ENCODE measurements at places on chromosomes 16 and 17.

- H3K27me3 ChIP-seq, result no peaks in the 10 kb centered on the region
- H3K27ac ChIP-seq, result no peak overlapping the region
- DNase-seq, result no peak
- no peaks in the 10 kb centered on the region for H3K36me3 ChIP-seq
- H3K4me1 ChIP-seq, result no peaks in the 10 kb centered on the region
- H3K4me3 ChIP-seq, result no peak overlapping the region
Measured at GRCh38 chr16:49664221-49665215, 191.4 kb downstream of the ZNF423 start.

DNA sequence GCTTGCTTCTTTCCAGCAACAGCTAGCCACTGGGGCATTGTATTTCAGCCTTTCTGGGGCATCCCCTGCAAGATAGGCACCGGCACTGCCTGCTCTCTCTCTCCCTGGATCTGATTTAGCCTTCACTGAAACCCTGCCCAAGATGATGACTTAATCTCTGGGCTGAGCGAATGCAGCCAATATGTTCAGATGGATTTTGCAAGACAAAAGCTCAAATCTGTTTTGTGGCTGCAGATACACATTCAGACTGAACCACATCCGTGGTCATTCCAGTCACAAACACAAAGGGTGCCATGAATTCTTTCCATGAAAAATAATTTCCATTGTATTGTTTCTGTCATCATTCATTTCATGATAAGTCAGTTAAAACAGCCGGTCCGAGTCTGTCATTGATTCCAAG, 24.2 kb downstream of the SOST start:
- H3K4me3 ChIP-seq, result no peak overlapping the region
- H3K27ac ChIP-seq, result no peak overlapping the region
- no peaks in the 10 kb centered on the region for H3K4me1 ChIP-seq
- H3K27me3 ChIP-seq, result peaks cover 21% of the 10 kb centered on the region
- DNase-seq, result no peak

DNA sequence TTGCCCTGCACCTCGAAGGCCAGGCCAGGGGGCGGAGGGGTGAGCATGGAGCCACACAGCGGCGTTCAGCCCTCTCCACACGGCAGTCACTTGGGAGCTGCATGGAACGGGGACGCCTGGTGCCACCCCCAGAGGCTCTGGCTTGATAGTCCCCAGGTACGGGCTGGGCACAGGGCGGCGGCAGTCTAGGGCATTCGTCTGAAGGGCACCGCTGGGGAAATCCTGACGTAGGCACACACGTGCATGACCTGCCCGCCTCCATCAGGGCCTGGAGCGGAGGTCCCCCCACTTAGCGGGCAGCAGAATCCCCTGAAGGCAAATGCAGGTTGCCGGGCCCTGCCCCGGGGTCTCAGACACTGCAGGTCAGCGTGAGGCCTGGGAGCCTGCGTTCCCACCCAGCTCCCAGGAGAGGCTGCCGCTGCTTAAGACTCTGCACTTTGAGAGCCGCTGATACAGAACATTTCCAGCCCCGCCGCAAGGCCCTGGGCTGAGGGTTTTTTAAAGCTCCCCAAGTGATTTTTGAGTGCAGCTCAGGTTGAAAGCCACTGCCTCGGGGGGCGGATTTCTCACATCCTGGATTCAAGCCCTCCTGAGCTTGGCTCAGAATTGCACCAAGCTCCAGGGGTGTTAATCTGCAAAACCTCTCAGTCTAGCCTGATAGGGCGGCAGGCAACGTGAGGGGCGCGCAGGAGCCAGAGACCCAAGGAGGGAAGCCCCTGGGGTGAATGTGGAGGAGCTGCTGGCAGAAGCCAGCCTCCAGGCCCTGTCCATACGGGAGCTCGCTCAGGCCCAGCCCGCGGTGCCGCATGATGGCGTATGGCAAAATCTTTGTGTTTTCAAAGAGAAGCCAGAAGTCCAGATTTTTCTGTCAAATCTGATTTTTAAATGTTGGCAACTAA, 182.3 kb upstream of the GSE1 start:
- no peak overlapping the region for H3K27ac ChIP-seq
- no peaks in the 10 kb centered on the region for H3K36me3 ChIP-seq

DNA sequence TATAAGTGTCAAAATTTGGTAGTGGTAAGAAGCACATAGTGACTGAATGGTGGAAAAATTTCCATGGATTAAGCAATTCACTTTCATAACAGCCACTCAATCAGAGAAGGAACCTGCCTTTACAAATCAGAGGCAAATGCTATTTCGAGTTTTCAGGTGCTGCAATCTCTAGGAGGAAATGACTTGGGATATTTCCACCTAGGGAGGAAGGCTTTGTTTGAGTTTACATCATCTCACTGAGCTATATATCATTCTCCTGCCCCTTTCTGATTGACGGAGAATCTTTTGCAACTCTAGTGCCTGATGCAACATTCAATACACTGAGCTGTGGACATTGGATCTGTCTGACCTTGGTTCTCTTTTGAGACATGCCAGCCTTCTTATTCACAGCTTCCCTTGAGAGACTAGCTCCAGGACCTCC, 26.3 kb downstream of the MARCHF10 start:
- H3K4me1 ChIP-seq, result no peaks in the 10 kb centered on the region
- H3K27me3 ChIP-seq, result peaks cover 11% of the 10 kb centered on the region
- no peak for DNase-seq

GRCh38 chr16:77548151-77548550, 113.3 kb upstream of the ADAMTS18 start:
- no peaks in the 10 kb centered on the region for H3K27me3 ChIP-seq
- no peaks in the 10 kb centered on the region for H3K36me3 ChIP-seq
- H3K4me3 ChIP-seq, result no peak overlapping the region
- H3K27ac ChIP-seq, result no peak overlapping the region
- DNase-seq, result no peak

- no peak overlapping the region for H3K27ac ChIP-seq
- peaks cover 3% of the 10 kb centered on the region for H3K27me3 ChIP-seq
Measured at GRCh38 chr16:49409121-49409520, 35.5 kb downstream of the C16orf78 start.

DNA sequence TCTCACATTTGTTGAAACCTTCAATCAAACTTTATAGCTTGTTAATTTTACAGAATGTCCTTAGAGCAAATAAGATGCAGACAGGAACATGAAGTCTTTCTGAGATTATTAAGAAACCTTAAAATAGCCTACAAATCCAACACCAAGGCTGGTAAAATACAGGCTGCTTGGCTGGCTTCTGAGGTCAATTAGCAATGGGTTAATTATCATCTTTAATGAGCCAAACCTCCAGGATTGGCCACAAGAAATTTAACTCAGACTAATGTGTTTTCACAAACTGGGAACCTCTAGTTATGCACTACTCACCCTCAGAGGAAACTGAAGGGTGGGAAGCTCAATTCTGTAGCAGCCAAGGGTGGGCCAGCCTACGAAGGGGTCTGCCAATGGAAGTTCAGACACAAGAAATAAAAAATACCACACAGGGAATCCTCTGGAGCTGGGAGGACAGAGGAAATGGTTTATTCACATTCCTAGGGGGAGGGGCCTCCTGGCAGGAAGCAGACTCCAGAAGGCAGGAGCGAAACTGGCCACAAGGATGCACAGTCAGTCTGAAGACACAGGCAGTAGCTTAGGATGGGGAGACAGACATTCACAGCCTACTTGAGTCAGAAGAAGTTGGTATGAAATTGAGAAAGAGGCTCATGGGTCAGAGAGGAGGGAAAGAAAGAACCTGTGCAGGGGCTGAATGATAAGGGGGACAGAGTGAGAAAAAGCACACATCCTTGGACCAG, 36.1 kb downstream of the HIC1 start:
- no peaks in the 10 kb centered on the region for H3K27me3 ChIP-seq
- peaks cover 24% of the 10 kb centered on the region for H3K36me3 ChIP-seq
- peak overlapping the region; percentile 79 for H3K4me3 ChIP-seq
- peak overlapping the region; percentile 91 for H3K27ac ChIP-seq
- H3K4me1 ChIP-seq, result peaks cover 73% of the 10 kb centered on the region

GRCh38 chr17:64583038-64583437, 76.3 kb downstream of the CEP95 start:
- no peak overlapping the region for H3K4me3 ChIP-seq
- H3K27ac ChIP-seq, result no peak overlapping the region
- H3K36me3 ChIP-seq, result peaks cover 24% of the 10 kb centered on the region
- no peak for DNase-seq
- H3K27me3 ChIP-seq, result no peaks in the 10 kb centered on the region
- peaks cover 9% of the 10 kb centered on the region for H3K4me1 ChIP-seq

DNA sequence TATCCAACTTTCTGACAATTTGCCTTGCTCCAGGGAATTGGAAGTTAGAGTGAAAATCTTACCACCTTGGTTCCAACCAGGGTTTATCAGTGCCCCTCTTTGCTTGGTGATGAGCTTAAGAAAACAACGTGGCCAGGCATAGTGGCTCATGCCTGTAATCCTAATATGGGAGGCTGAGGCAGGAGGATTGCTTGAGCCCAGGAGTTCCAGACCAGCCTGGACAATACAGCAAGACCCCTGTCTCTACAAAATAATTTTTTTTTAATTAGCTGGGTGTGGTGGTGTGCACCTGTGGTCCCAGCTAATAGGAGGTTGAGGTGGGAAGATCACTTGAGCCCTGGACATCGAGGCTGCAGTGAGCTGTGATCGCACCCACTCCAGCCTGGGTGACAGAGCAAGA, 21.4 kb downstream of the SLC7A6 start:
- H3K27ac ChIP-seq, result peak overlapping the region; percentile 84
- no peaks in the 10 kb centered on the region for H3K27me3 ChIP-seq
- no peak for DNase-seq
- H3K4me3 ChIP-seq, result peak overlapping the region; percentile 66
- H3K36me3 ChIP-seq, result peaks cover 78% of the 10 kb centered on the region

DNA sequence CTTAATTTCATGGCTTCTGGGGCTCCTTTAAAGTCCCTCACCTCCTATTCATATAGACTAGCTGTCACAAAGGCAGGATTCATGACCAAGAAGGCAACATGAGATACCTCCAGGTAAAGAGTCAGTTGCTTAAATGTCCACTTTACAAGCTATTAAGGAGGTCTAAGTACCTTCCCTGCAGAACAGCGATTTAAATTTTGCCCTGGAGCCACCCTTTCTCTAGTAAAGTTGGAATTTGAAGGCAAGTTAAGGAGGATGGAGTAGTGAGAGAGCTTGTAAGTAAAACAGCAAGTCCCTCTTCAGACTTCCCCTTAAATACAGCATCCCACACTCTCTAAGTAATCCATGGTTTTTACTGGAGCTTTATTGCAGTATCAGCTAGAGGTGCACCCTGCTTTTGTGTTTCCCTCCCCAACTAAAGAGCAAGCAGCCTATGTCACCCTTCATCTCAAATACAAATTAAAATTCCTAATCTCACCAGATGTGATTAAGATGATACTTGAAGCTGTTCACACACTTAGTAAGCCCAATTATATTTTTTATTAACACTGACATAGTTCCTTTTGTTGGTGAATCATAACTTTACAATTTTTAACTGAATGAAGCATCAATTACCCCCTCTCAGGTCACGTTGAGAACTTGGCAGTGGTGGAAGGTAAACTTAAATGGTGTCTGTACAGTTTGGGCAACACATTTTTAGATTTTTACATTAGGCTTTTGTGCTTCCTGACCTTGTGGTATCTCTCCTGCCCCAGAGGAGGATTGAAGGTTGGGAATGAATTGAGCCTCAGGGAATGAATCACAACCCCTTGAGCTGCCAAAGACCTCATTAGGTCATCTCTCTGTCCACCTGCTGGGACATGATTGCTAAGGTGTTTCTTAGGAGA, 108.9 kb downstream of the TANGO6 start:
- no peaks in the 10 kb centered on the region for H3K4me1 ChIP-seq
- H3K27ac ChIP-seq, result no peak overlapping the region
- no peak for DNase-seq
- H3K4me3 ChIP-seq, result no peak overlapping the region
- no peaks in the 10 kb centered on the region for H3K27me3 ChIP-seq

GRCh38 chr16:1026784-1027500, 45.4 kb downstream of the SOX8 start:
- H3K27me3 ChIP-seq, result no peaks in the 10 kb centered on the region
- H3K27ac ChIP-seq, result no peak overlapping the region
- no peaks in the 10 kb centered on the region for H3K36me3 ChIP-seq
- no peak overlapping the region for H3K4me3 ChIP-seq
- DNase-seq, result no peak
- no peaks in the 10 kb centered on the region for H3K4me1 ChIP-seq

GRCh38 chr16:27389272-27389961, 12.6 kb upstream of the IL21R start:
- peaks cover 29% of the 10 kb centered on the region for H3K36me3 ChIP-seq
- no peak for DNase-seq
- H3K4me1 ChIP-seq, result peaks cover 14% of the 10 kb centered on the region
- no peak overlapping the region for H3K27ac ChIP-seq

DNA sequence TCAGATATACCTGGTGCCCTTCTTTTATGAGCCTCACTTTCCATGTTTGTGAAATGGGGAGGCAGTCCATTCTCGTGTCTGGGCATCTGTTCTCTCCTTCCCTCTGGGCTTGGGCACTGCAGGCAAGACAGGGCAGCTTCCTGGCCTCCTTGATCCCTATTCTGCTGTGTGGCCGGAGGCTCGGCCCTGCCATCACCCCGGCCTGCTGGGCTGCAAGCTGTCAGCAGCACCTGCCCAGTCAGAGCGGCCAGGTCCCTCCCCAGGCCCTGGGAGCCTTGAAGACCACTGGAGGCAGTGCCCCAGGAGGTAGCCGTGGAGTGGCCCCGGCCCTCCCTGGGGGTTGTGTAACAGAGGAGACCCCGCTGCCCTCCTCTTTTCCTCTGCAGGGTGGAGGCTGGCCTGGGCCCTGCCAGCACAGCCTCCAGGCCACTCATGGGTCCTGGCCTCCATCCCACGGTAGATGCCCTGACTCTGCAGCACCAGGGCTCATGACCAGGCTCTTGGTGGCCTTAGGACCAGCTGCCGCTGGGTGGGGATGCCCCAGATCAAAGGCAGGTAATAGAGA, 9.2 kb downstream of the KCNJ12 start:
- no peaks in the 10 kb centered on the region for H3K36me3 ChIP-seq
- no peaks in the 10 kb centered on the region for H3K4me1 ChIP-seq
- DNase-seq, result no peak
- H3K4me3 ChIP-seq, result no peak overlapping the region
- no peaks in the 10 kb centered on the region for H3K27me3 ChIP-seq

- peak overlapping the region; percentile 58 for H3K27ac ChIP-seq
- no peaks in the 10 kb centered on the region for H3K27me3 ChIP-seq
- DNase-seq, result no peak
- H3K4me1 ChIP-seq, result peaks cover 27% of the 10 kb centered on the region
- H3K36me3 ChIP-seq, result peaks cover 42% of the 10 kb centered on the region
Measured at GRCh38 chr16:30746638-30747175, 1.5 kb upstream of the PHKG2 start.

GRCh38 chr16:57646388-57647039, 18.1 kb downstream of the ADGRG1 start:
- no peak overlapping the region for H3K4me3 ChIP-seq
- H3K4me1 ChIP-seq, result peaks cover 55% of the 10 kb centered on the region
- no peaks in the 10 kb centered on the region for H3K27me3 ChIP-seq
- H3K27ac ChIP-seq, result peak overlapping the region; percentile 44

GRCh38 chr17:76772842-76773525, 35.1 kb downstream of the MFSD11 start:
- peaks cover 26% of the 10 kb centered on the region for H3K4me1 ChIP-seq
- H3K27ac ChIP-seq, result peak overlapping the region; percentile 81
- peak; percentile 58 for DNase-seq
- H3K36me3 ChIP-seq, result peaks cover 49% of the 10 kb centered on the region
- peak overlapping the region; percentile 73 for H3K4me3 ChIP-seq
